ENCODE measurements at places on chromosomes 3 and 15. TPM values are rescaled to one million over a fixed set of nuclear protein-coding genes. Genes with fewer than 3 reads are reported as not detected.

Gene GP5
- not detected for total RNA-seq

Gene MAP6D1
- 0.42 TPM for total RNA-seq

Gene NUP210
- 3.6 TPM for total RNA-seq

Gene SI
- total RNA-seq: under 0.01 TPM

Gene DHFR2
- total RNA-seq: 3.3 TPM

Gene SLCO2A1
- 10.2 TPM for total RNA-seq

Gene HDDC3
- total RNA-seq: 5.3 TPM

Gene CALML4
- 26.2 TPM for total RNA-seq

Gene NMB
- total RNA-seq: 5.4 TPM

Gene NANOGP8
- 3.3 TPM for total RNA-seq

Gene KCNH8
- total RNA-seq: 0.42 TPM

DNA sequence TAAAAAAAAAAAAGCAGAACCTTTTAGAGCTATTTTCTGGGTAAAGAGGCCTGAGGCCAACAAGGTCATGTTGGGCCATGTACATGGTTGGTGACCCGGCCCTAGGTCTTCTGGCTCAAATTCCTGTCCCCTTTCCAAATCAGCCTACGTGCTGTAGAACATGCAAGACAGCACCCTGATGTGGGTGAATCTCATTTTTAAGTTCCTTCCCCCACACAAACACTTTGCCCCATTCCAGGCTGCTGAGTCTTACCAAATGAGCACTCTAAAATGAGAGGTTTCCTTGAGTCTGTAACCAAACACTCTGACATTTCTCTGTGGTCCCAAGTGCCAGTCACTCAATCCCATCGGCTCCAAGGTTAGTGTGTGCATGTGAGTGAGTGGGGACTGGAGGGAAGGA, 9.4 kb downstream of the BCL6 start:
- no peak for DNase-seq

DNA sequence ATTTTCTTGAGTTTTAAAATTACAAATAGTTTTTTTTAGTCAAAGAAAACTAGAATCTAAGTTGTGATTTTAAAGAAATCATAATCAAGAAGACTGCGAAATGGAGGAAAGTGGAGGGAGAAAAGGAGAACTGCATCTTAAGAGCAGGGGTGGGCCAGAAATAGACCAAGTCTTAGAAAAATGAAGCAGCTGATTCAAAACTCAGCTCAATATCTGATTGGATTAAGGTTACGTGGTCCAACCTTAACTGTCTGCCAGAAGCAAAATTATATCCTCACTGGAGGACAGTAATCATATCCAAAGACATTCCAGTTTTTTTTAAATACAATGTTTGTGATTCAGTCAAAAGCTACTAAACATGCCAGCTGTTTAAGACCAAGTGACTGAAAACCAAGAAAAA, 41.4 kb downstream of the CHSY1 start:
- no peak for DNase-seq

- no peak for DNase-seq
These were observed 7.1 kb downstream of the SEMA3F start for GRCh38 chr3:50162034-50162883.

DNA sequence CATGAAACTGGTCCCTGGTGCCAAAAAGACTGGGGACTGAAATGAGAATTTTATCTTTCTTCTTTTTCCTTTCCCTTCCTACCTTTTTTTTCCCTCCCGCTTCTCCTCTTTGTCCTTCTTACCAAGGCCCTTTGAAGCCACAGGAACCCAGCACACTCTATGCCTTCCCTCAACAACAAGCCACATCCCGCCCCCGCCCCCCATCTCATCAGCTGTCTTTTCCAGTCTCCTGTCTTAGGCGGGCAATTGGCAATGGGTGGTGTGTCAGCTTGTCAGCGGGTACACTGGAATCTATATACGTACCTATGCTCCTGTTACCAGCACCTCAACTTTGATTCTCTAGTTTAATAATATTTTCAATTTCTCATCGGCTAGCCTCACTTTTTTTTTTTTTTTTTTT, 56.3 kb upstream of the CHD2 start:
- DNase-seq: no peak

DNA sequence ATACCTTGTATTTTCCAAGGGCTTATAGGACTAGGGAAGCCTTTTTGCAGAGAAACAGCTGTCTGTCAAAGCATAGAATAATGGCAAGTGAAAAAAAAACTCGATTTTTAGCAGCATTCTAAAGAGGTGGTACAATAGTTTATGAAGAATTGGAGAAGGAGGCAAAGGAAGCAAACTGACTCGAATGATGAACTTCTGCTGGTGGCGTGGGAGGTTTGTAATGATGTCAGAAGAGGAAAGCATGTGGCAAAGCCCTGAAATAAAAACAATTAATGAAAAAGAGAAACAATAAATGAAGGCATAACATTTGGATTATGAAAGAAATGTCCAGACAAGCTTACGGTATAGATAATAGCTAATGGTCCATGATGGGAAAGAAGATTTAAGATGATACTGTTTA, 77.5 kb downstream of the RARB start:
- DNase-seq: no peak

DNA sequence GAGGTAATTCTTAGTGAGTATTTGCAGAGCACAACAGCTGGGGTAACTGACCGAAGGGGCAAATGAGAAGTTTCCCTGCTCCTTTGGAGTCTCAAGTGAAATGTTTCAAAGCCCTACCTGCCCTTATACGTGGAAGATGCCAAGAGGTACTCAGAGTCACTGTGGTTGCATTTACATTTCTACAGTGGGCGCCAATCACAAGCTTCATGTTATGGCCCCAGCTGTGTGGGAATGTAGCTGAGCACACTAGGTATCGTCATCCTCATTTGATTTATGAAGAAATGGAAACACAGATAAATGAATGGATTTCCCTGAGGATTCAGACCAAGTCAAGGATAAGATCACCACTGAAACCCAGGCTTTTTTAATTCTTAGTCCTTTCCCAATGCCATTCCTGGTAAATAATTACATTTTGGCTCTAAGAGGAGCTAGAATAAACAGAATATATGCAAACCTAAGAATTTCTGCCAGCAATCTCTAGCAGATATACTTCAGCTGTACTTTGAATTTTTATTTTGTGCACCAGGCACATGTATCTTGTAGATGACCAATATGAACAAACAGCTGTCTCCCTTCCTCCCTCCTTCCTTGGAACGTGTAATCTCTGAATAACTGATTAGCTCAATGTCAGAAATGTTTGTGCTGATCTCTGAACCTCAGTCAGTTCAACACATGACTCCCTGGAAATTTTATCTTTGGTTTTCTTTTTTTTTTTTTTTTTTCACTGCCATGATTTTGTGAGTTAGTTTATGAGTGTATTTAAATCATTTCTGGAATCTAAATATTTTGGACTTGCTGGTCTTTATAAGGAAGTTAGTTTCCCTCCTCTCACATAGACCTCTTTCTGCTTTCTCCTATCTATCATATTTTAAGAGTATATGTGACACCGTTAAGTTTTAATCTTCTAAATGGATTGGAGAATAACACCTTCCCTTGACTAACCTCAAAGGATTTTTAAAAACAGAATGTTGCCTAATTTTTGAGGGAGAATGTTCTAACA, 69.2 kb downstream of the MAP2K5 start:
- no peak for DNase-seq

GRCh38 chr3:42865256-42865655, 10.4 kb downstream of the CYP8B1 start:
- DNase-seq: no peak

DNA sequence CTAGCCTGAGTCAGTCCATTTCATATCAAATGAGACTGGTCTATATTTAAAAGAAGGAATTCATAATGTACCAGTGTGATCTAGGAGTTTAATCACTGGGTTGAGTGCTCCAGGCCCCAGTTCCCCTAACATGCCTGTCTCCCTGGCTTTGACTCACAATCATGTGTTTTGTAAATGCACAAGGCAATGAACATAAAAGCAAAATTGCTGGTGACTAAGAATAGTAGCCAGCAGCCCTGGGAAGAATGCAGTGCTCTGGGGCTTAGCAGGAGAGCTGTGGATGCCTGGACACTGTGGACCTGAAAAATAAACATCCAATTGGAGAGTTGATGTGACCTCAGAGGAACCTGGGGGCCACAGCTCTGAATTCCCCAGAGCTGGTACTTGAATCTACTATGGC, 50.3 kb downstream of the SYNPR start:
- DNase-seq: no peak

DNA sequence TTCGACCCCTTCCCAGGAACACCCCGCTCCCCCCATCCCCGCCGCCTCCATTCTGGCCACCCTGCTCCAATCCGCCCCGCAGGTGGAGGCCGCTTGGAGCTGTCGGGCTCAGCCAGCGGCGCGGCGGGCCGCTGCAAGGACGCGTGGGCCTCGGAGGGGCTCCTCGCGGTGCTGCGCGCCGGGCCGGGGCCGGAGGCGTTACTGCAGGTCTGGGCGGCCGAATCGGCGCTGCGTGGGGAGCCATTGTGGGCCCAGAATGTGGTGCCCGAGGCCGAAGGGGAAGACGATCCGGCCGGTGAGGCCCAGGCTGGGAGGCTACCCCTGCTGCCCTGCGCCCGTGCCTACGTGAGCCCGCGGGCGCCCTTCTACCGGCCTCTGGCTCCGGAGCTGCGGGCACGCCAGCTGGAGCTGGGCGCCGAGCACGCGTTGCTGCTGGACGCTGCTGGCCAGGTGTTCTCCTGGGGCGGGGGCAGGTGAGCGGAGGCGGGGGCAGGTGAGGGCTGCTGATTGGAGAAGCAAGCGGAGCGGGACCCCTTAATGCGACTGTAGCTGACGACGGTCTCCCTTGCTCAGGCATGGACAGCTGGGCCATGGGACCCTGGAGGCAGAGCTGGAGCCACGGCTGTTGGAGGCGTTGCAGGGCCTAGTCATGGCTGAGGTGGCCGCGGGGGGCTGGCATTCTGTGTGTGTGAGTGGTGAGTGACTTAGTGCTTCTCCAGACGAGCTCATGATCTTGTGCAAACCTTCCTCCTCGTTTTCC, 2.5 kb downstream of the RCCD1 start:
- DNase-seq: no peak

GRCh38 chr3:109927161-109927560, 589.8 kb upstream of the DPPA4 start:
- no peak for DNase-seq

DNA sequence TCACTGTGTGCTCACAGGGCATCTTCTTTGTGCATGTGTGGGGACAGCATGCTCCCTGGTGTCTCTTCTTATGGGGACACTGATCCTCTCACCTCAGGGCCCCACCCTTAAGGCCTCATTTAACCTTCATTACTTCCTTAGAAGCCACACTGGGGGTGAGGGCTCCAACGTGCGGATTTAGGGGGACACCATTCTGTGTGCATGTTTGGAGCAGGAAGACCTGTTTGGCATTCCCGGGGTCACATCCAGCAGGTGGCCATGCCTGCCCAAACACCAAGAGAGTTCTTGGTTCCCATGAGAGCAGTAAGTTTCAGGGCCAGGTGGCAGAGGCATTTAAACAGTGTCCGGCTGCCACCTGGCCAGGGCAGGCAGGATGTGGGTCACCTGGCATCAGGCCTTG, 24.8 kb downstream of the PRR20G start:
- DNase-seq: peak; percentile 79

DNA sequence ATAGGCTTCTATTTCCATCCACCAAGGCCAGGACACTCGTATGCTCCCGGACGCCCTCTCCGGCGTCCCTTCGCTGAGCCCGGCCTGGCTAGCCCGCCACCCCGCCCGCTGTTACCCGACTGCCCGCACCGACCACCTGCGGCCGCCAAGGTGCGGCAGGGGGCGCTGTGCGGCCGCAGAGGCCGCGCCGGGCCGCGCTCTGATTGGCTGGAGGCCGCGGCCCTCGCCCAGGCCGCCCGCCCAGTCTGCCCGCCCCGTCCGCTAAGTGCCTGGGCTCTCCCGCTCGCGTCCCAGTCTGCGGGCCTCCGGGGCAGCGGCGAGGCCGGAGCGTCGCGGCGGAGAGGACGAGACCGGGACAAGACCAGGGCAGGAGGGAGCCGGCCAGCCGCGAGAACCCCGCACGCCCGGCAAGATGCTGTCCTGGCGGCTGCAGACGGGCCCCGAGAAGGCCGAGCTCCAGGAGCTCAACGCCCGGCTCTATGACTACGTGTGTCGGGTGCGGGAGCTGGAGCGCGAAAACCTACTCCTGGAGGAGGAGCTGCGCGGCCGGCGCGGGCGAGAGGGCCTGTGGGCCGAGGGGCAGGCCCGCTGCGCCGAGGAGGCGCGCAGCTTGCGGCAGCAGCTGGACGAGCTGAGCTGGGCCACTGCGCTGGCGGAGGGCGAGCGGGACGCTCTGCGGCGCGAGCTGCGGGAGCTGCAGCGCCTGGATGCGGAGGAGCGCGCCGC, at the start of gene SYNM:
Gene SYNM, plus strand, starts transcription at position 293 of the 726 bp plus-strand sequence. Its CDS starts 120 bp downstream, at position 413.
- DNase-seq: no peak

- DNase-seq: no peak
These were observed 348.7 kb downstream of the ZIC1 start for GRCh38 chr3:147757866-147758265.

- peak; percentile 96 for DNase-seq
These were observed 8.0 kb upstream of the FAM107A start for GRCh38 chr3:58585005-58585786.

DNA sequence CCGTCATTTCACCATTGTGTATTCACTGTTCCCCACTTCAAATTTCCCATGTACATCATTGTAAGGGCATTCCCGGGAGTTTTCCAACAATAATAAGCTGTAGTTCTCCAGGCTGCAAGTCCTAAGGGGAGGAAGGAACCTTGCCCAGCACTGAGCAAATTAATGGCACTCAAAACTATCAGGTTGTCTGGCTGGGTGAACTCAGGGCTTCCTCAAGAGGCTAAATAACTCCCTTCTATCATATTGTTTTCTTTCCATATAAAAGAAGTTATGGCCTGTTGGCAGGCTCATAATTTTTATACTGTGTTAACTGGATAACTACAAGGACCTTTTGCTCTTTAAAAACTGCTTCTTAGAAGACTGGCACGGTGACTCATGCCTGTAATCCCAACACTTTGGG, 71.4 kb downstream of the SEMA6D start:
- DNase-seq: peak; percentile 42

- DNase-seq: no peak
These were observed 336.2 kb downstream of the ERC2 start for GRCh38 chr3:56131974-56132590.

GRCh38 chr3:180749796-180750195, 70.5 kb upstream of the CCDC39 start:
- no peak for DNase-seq

GRCh38 chr15:67134067-67134838, 68.9 kb downstream of the SMAD3 start:
- DNase-seq: no peak

DNA sequence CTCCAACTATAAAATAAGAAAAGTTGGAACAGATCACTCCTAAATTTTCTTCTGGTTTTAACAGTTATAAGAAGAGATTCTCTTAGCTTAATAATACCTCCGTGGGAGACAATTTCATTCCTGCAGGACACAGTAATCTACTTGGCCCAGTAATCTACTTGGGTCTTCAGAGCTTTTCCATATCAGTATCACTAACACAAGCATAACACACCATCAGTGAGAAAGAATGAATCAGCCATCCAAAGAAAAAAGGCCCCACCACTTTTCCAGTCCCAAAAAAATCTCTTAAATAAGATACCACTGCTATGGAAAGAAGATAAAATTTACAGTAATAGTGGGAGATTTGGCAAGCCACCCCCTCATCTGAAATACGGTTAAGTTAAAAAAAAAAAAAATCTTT, 20.2 kb downstream of the SIN3A start:
- no peak for DNase-seq

- DNase-seq: no peak
These were observed 286.2 kb upstream of the KCNH8 start for GRCh38 chr3:18862077-18862476.
